ENCODE measurements at places on chromosomes 3 and 15.

GRCh38 chr3:53023072-53023823 is 22.6 kb downstream of the SFMBT1 start:
- DNase-seq = no peak

DNA sequence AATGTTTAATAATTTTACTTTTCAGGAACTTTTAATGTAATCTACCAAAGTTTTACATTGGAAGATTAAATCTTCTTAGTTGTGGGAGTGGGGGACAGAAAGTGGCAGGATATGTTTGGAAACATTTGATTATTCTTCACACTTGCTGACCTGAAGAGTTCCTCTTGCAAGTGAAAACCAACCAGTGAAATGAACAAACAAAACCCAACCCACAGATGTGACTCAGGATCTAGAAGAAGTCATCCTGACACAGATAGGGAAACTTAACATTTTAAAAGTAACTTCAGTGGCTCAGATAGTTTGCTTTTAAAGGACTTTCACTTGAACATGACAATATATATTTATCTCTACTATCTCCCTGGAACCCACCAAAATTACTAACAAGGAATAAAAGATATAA is 55.4 kb downstream of the ASTE1 start:
- DNase-seq = no peak

DNA sequence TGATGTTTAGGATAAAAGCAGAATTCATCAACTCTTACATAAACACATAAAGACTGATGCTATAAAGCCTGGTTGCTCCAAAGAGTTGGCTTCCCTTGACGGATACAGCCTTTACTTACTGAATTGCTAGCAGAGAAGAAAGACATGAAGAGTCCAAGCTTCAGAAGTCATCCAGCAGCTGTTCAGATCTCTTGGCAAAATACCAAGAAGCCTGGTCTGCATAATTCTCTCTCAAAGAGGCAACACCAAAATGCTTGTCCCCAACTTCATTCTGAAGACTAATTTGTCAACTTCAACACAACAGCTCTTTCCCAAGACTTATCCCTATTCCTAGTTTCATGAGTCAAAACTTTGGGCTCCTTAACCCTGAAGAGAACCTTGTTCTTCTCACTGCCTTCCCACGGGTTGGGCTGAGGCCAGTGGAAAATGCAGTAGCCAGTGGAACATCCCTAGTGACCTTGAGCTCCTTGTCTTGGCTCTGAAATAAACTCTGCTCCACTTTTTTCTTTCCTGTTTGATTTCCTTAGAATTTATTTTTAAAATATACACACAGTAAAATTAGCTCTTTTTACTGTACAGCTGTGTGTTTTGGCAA is 119.2 kb upstream of the THBS1 start:
- DNase-seq = no peak

GRCh38 chr3:17162116-17162515 is 277.4 kb downstream of the PLCL2 start:
- no peak for DNase-seq

DNA sequence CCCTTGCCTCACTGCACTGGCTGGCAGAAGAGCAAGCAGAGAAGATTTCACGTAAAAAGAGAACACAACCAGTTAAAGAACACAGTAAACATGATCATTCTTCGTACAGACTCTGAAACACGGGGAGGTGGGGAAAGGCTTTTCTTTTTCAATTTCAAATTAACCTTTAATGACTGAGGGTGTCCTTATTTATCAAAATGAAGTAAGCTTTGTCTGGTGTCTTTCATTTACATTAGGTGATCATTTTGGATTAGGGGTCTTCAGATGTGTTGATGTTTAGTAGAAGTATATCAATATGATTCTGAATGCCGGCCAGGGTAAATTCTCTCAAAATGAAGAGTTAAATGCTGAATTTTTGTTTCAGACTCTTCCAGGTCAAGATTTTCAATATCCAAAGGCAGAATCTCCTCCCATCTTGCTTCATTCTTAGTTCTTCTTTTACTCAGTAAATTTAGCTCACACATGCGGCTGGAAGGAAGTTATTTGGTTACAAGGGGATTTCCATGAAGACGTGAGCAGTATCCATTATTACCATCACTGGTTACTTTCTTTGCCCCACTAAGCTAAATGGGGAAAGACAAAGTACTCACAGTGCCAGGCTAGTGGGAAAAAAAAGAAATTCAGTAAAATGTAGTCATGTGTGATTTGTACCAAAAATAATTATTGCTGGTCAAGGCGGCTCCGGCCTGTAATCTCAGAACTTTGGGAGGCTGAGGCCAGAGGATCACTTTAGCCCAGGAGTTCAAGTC is 272.2 kb upstream of the NR2F2 start:
- no peak for DNase-seq

GRCh38 chr3:126201168-126201567 is 20.8 kb upstream of the ALDH1L1 start:
- DNase-seq = no peak

GRCh38 chr3:85554153-85554552 is 595.4 kb downstream of the CADM2 start:
- no peak for DNase-seq

- DNase-seq = no peak
Observed at GRCh38 chr3:53163444-53164387, 2.7 kb downstream of the PRKCD start.

GRCh38 chr3:59788133-59788532 is 738.3 kb upstream of the CFAP20DC start:
- DNase-seq = no peak

DNA sequence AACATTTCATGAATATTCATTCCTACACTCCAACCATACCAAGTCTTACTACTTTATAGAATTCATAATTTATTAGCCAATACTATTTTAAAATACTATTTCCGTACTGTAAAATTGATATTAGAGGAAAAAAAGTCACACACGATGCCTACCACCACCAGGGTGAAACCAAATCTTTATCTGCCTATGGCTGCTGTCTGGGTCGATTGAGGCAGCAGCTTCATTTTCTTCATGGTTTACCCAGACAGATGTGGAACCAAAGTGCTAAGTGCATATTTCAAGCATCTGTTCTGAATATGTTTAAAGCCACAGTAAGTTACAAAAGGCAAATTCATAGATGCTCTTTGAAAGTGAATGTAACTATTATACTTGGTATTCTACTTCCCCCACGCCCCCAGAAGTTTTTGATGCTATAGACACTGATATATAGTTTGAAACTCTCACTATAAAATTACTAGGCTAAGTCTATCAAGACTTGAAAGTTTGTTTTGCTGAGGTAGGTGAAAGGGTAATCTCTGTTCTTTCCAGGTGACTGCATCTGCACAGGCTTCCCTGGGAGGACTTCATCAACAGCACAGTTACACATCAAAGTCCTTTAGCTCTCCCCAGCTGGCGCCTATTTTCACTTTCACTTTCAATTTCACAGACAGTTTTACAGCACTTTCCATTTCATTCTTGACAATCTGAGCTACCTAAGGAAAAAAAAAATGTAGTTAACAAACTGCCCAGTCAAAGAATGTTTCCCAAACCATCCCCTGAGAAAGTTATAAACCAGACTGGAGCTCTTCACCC is 113.9 kb downstream of the POLQ start:
- DNase-seq = peak; percentile 5

DNA sequence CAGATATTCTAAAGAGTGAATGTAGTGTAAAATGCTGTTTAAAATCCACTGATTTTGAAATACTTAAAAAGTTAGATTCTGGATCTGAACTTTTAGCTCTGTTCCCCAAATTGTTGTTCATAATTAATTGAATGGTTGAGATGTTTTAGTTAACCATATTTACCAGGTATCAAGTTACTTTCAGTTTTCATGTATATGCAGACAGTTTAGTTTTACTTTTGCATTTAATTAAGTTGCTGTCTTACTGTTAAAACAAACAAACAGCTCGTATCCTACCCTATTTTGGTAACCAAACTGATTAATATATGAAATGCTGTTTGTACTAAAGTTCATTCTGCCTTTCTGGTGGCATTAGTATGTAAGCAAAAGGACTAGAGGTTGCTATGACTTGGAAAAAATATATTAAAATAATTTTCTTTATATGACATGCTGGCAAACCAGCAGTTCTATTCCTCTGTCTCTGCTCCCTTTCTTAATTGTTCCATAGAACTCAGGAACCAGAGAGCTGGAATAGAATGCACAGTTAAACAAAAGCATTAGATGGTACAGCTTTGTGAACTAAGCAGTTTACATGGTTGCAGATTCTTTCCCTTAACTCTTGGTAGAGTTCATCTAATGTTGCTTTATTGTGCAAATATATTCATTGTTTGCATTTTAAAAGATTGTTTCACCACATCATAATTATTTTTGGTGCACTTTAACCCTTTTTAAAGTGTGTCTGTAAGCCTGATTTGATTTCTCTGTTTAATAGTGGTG is 39.5 kb upstream of the SCAANT1 start:
- DNase-seq = no peak

- no peak for DNase-seq
Observed at GRCh38 chr15:44713006-44713966, 2.0 kb downstream of the B2M start.

DNA sequence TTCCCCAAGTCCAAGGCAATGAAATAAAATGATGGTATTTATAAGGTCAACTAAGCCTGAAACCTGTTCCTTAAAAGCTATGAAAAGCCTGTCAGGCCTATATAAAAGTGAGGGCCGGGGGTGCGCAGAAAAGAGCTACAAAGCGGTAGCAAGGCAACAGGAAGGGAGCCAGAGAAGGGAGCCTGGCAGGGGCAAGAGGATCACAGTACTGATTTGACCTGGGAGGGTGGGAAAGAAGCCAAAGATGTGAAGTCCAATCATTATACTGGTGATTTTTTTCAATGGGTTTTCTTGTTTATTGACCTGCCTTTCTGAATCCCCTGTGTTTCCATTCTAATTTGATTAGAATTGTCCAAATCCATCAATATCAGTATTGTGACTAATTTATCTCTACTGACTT is 64.3 kb upstream of the STT3B start:
- no peak for DNase-seq

GRCh38 chr3:114223143-114223542 is 14.2 kb downstream of the ZNF80 start:
- no peak for DNase-seq

GRCh38 chr15:51829376-51830275 is at the start of gene TMOD3:
Gene TMOD3 (plus strand): TSS chr15:51829653. CDS start chr15:51862885, 33,232 bp downstream.
- peak; percentile 93 for DNase-seq

- DNase-seq = no peak
Observed at GRCh38 chr3:14740983-14741382, 66.0 kb downstream of the C3orf20 start.

DNA sequence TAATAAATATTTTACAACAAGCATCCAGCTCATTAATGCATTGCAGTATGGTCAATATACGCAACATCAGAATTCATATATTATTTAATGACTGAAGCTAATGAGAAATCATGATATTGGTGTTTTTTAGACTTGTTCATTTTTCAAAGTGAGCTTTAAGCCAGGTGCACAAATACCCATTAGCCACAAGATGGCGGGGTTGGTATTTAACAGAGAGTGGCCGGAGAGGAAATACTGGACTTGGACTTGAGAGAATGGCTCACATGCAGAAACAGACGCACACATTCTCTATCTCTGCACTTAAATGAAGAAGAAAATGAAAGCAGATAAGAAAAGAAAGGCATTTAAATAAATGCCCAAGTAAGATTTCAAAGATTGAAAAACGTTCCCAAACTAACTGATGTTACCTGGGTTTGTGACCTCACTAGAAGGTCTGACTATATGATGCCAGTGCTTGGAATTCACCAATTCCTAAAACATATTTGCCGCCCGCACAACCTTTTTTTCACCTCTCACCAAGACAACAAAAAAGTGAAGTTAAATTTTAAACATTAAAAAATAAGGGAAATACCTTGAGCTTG is 21.2 kb upstream of the CRBN start:
- DNase-seq = peak; percentile 68

- DNase-seq = peak; percentile 77
Observed at GRCh38 chr15:60128000-60128376, 123.9 kb downstream of the FOXB1 start.

GRCh38 chr3:54713455-54713854 is 214.4 kb downstream of the LRTM1 start:
- DNase-seq = no peak

GRCh38 chr3:153026026-153026425 is 136.0 kb upstream of the RAP2B start:
- peak; percentile 4 for DNase-seq

- DNase-seq = no peak
Observed at GRCh38 chr3:111482574-111482973, 59.4 kb upstream of the CD96 start.

DNA sequence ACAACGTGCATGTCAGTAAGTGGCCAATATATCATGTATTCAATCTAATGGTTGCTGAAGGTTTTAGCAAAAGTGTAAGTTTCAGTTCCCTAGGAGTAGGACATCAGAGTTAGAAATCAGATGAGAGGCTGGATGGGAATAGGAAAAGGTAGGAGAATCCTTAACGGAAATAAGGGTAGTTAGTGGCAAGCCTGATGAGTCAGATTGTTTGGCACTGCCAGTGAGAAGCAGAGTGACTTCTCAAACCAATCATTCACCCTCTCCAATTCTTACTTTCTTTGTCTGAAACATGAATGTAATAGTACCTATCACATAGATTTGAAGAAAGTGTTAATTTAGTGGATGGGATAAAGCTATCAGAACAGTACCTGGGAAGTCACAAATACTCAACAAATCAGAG is 894.0 kb downstream of the NTRK3 start:
- DNase-seq = no peak

DNA sequence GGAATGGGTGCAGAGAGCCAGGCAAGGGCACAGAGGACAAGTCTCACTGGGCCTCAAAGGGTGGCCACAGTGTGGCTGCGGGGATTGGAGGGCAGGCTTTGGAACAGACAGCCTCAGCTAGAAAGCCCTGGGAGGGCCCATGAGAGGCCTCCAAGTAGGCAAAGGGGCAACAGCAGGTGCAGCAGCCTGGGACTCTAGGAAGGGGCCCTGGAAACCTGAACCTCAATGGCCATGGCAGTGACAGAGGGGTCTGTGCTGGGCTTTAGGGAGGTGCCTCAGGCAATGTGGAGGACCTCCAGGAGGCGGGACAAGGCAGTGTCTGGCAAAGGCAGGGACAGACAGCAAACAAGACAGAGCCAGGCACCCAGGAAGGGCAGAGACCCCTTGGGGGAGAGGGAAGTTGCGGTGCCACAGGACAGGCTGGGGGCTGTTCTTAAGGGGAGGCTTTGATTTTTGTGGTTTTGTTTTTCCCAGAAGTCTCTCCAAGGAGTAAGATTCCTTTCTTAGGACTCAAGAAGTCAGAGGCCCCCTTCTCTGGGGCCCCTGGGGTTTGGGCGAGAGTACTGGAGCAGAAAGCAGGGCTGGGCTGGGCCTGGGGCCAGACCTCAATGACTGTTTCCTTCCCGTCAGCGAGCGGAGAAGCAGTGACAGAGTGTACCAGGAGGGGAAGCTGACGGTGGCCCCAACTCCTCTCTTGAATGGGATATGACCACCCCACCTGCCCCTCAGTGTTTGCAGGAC is 9.7 kb downstream of the STOML1 start:
- DNase-seq = peak; percentile 65

GRCh38 chr3:31142139-31142538 is 247.7 kb upstream of the GADL1 start:
- DNase-seq = no peak

- no peak for DNase-seq
Observed at GRCh38 chr3:468172-468571, 271.6 kb downstream of the CHL1 start.
